Stimulated activated CD8-positive, alpha-beta memory T cell treated with anti-CD3 and anti-CD28 coated beads, Interleukin-4, amount 100 ng/mL, for 4 hours (primary cell): ENCODE measurements at places on chromosomes 16 and 17.

GRCh38 chr16:23987443-23987842, 151.7 kb downstream of the PRKCB start:
- DNase-seq, result no peak

GRCh38 chr16:72201387-72201786, 29.4 kb upstream of the PMFBP1 start:
- DNase-seq, result no peak

- DNase-seq, result no peak
Observed at GRCh38 chr17:45902892-45903346, 8.6 kb downstream of the MAPT start.

- DNase-seq, result no peak
Observed at GRCh38 chr17:15039366-15039765, 225.8 kb downstream of the PMP22 start.

DNA sequence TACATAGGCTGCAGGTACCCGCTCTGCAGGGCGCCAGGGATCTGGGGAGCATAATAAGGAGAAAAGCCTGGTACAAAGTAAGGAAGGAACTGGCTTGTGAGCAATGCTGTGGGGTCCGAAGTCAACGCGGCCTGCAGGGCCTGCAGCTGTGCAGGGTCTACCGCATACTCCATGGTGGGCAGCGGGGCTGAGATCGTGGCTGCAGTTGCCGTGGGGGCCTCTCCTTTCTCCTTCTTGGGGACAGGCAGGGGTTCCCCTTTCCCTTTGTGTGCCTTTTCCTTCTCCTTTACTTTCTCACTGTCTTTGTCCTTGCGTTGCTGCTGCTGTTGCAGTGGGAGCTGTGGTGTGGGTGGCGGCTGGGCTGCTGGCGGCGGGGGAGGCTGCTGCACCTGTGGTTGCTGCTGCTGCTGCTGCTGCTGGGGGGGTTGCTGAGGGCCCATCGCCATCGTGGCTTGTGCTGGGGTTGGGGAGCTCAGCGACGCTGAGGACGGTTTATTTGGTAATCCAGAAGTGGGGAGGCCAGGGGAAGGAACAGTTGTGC, 259.6 kb downstream of the ZFHX3 start:
- DNase-seq, result no peak

DNA sequence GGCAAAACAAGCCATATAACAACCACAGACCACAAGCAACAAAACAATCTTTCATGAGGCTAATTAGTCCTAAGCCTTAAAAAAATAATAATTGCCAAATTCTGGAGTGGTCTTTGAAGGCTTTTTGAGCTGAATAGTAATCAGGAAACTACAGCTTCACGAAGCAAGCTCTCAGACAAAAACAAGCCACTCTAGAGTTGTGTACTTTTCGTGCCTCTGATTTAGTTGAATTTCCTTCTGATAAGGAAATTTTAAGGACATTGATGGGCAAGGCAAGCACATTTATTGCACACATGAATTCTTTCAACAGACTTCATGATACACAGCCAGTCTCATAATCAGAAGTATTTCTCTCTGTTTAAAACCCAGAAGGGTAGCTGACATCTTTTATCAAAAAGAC, 130.8 kb upstream of the IRX3 start:
- DNase-seq, result no peak

DNA sequence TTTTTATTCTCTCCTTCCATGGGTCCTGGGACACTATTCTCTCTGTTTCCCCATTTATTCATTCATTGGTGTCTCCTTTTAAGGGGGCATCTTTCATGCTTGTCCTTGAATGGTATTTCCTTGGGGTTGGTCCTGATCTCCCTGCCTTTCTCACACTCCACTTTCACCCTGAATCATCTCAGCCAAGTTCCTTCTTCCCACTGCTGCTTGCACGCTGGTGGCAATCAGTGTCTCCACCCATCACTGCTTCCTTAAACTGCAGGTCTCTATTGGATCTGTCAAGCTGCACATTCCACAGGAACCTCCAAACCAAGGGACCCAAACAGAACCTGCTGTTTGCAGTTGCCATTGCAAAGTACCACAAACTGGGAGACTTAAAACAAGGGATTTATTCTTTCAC, 89.3 kb upstream of the SDK2 start:
- DNase-seq, result no peak

- DNase-seq, result peak; percentile 85
Observed at GRCh38 chr17:41647940-41648410, 23.6 kb upstream of the KRT17 start.

DNA sequence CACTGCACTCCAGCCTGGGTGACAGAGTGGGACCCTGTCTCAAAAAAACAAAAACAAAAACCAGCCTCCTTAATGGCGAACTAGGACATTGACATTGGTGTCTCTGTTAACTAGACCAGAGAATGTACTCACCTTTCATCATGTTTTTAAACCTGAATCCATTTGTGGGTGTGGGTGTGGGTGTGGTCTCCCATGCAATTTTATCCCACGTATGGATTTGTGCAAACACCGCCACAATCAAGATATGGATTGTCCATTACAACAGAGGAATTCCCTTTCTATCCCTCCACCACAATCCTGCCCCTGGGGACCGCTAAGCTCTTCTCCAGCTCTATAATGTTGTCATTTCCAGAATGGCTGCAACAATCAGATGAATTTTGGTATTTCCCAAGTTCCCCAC, 49.9 kb downstream of the DNAH17 start:
- DNase-seq, result no peak

- no peak for DNase-seq
Observed at GRCh38 chr16:4539716-4540284, 1.2 kb upstream of the CDIP1 start.

- no peak for DNase-seq
Observed at GRCh38 chr17:38867968-38868816, 1.7 kb upstream of the LASP1 start.

DNA sequence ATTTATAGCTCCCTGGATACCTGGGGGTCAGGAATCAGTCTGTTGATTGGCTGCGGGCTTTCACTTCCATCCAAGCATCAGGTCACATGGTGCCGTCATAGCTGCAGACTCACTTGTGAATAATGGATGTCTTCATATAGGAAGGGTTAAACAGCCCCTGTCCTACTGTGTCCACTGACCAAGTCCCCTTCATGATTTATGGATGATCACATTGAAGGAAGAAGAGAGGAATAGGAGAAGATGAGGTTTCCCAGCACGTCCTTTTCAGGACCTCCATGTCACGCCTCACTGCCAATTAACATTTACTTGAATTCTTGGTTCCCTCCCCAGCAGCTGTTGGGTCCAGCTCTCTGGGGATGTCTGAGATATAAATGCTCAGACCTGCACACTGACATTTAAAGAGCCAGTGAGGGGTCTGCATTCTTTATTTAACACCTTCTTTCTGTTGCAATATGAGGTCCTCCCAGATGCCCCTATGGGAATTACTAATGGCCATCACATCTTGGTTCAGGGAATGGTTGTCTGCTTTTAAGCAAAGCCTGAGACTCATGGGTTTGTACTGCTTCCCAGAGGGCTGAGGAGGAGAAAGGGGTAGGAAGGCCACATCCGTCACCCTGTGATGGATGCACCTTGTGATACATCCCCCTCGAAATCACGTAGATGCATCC, 230.6 kb upstream of the HSBP1 start:
- no peak for DNase-seq

DNA sequence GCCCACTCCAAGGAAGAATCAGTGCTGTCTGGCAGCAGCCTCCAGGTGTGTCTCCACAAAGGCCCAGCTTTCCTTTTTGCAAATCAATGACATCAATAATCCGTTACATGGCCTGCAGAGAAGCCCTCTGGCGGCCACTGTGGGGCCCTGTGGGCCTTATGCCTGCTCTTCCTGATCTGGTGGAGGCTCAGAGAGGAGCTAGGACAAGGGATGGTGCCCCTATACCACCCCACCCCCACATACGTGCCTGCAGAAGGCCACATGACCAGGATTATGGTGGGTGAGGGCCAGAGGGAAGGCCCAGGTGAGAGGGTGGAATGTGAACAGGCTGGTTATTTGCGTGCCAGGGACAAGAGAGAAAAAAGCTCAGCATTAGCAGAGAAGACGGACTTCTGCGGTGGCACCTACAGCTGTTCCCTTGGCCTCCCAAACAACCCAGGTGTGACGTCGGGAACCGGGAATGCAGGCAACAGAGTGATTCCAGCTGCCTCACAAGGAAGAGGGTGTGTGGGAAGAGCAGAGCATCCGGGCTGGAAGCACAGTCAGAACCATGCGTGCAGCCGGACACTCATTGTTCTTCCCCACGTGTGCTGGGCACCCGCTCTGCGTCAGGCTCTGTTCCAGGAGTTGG, 22.5 kb downstream of the EIF4A3 start:
- no peak for DNase-seq

GRCh38 chr17:83145358-83145738, 65.9 kb downstream of the METRNL start:
- no peak for DNase-seq

GRCh38 chr17:33121756-33122155, 130.1 kb downstream of the SPACA3 start:
- no peak for DNase-seq

- no peak for DNase-seq
Observed at GRCh38 chr16:68005786-68006286, 6.6 kb upstream of the DPEP2 start.

DNA sequence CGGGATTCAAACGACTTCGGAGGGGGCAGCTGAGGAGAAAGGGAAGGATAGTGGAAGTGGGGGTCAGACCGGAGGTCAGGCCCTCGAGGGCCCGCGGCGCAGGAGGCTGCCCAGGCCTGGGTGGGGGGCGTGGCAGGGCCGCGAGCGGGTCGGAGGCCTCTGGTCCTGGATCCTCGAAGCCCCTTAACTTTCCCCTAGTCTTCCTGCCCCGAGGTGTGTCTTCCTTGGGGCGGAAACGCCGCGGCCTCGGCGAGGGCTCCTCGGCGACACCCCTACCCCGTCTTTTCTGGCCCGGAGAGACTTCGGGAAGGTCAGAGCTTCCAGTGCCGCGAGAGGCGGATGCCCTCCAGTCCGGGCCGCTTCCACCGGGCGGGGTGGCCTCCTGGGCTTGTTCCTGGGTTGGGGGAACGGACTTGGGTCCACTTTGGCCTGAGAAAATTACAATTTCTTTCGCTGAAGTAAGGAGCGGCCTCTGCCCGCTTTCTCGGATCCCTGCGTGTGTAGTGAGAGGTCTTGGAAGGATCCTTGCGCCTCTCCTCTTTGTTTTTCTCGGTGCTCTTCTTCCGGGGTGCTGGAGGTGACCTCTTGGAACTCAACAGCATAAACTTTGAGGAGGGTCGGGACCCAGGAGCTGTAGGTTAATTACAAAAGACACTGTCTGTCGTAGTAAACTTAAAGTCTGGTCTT, 491 bp downstream of the IST1 start:
- DNase-seq, result no peak

GRCh38 chr16:15542261-15542660, 100.7 kb downstream of the MARF1 start:
- DNase-seq, result no peak

DNA sequence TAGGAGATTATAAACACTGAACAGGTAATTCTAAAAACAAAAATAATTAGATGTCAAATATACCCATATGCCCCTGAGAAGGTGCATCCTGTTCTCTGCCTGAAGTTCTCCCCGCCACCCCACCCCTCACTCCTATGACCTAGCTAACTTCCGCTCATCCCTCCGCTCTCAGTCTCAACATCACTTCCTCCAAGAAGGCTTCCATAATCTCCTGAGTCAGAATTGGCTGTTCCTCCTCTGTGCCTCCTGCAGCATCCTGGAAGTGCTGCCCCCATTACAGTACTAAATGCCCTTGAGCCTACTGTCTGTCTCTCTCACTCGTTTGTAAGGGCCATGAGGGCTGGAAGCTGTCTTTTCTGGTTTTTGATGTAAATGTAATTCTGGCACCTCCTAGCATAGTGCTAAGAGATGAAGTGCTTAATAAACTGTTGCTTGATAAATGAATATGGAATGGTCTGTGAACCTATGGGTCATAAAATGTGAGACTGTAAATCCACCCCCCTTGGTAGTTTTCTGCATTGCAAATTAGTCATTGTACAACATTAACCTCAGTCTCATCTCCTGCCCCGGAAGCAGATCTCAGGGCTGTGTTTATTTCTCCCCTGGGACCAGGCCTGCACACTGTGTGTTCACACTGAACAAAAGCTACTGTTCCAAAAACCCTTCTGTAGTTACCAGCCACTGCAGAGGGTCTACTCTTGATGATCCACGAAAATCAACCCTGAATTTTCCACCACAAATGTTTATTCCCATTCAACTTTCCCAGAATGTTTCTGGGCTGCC, 3.9 kb upstream of the MYO1D start:
- no peak for DNase-seq

- no peak for DNase-seq
Observed at GRCh38 chr16:49431591-49432290, 58.1 kb downstream of the C16orf78 start.

DNA sequence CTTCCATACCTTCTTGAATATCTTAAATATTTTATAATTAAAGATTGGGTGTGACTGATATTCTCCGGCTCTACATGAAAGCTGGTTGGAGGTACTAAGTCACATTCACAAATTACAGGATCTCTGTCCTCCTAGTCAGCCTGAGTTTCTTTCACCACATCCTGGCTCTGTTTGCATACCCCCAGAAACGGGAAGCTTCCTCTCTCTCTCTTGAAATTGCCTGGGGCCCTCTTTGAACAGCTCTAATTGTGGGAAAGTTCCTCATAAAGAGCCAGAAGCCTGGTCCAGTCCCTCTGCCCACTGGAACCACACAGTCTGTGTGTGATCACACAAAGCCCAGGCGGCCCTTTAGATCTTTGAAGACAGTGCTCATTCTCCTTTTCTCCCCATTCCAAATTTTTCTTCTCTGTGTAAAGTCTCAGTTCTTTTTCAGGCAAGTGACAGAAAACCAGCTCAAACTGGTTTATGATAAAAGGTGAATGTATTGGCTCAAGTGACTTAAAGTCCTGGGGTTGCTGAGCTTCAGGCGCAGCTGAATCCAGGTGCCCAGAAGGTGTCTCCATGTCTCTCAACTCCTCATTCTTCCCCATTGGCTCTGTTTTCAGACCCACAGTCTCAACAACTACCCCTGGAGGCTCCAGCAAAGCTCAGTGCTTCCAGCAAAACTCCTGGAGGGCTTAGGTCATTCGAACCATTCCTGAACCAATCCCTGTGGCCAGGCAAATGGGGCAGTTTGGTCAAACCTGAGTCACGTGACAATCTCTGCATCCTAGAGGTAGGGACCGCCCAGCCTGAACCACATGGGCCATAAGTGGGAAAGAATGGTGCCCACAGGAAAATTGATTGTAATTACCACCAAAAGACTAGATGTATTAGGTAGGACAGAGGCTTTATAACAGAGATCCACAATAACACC, 8.5 kb upstream of the RAI1 start:
- DNase-seq, result no peak

- no peak for DNase-seq
Observed at GRCh38 chr17:42275527-42276358, 448 bp downstream of the STAT5B start.

- DNase-seq, result no peak
Observed at GRCh38 chr16:77344341-77344740, 90.5 kb downstream of the ADAMTS18 start.

DNA sequence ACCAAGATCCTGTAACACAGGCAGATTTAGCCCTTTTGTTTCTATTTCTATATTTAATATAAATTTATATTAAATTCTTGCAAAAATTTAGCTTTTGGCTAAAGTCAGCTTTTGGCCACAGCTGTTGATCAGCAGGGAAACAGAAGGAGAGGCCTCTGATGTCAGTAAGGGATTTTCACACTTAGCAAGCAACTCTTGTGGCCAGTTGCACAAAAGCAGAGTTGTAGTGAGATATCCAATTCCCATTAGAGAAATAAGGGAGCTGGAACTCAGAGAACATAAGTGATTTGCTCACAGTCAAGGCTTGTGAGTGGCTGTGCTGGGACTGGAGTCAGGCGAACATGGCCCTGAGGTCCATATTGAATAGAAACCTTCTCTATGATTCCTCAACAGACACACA, 16.7 kb upstream of the HEATR6 start:
- DNase-seq, result no peak
